Epithelial cell of alveolus of lung (primary cell): ENCODE measurements at places on chromosomes 12 and 14. TPM values are rescaled to one million over a fixed set of nuclear protein-coding genes. Genes with fewer than 3 reads are reported as not detected.

The FOXG1 gene
- under 0.01 TPM in 1 of 2 replicates, not detected in the other for total RNA-seq

The OR6J1 gene
- total RNA-seq: not detected in 2 replicates

The C14orf39 gene
- 0.56 and 0.78 TPM in 2 replicates for total RNA-seq

The MYBPC1 gene
- not detected in 2 replicates for total RNA-seq

The ANKS1B gene
- 0.32 TPM in 1 of 2 replicates, not detected in the other for total RNA-seq

The ZC2HC1C gene
- total RNA-seq: 0.39 and 3.8 TPM in 2 replicates

The MLF2 gene
- total RNA-seq: 196 and 281 TPM in 2 replicates

The HOXC13 gene
- not detected in 2 replicates for total RNA-seq

The IL23A gene
- 0.13 and 0.56 TPM in 2 replicates for total RNA-seq

The KRT75 gene
- total RNA-seq: not detected in 2 replicates
